ENCODE measurements at places on chromosomes 1 and 21. TPM values are rescaled to one million over a fixed set of nuclear protein-coding genes. Genes with fewer than 3 reads are reported as not detected.
A peak's percentile ranks its signal among the peaks of the same experiment; 100 is the strongest.

CD101 gene
- 0.82 TPM for total RNA-seq

COL11A1 gene
- total RNA-seq = 20.0 TPM

PTCH2 gene
- total RNA-seq = 0.82 TPM

KCNH1 gene
- 10.6 TPM for total RNA-seq

AIRE gene
- total RNA-seq = 0.41 TPM

FCMR gene
- total RNA-seq = under 0.01 TPM

RHD gene
- total RNA-seq = 0.41 TPM

NR0B2 gene
- total RNA-seq = not detected

- no peak for DNase-seq
Observed at GRCh38 chr1:228317411-228317828, 89.2 kb downstream of the TRIM11 start.

GRCh38 chr1:208240662-208241355, 3.4 kb downstream of the PLXNA2 start:
- DNase-seq = no peak

- DNase-seq = no peak
Observed at GRCh38 chr21:41865002-41865777, 14.0 kb downstream of the PRDM15 start.

- no peak for DNase-seq
Observed at GRCh38 chr1:244027491-244028145, 23.5 kb upstream of the ZBTB18 start.

DNA sequence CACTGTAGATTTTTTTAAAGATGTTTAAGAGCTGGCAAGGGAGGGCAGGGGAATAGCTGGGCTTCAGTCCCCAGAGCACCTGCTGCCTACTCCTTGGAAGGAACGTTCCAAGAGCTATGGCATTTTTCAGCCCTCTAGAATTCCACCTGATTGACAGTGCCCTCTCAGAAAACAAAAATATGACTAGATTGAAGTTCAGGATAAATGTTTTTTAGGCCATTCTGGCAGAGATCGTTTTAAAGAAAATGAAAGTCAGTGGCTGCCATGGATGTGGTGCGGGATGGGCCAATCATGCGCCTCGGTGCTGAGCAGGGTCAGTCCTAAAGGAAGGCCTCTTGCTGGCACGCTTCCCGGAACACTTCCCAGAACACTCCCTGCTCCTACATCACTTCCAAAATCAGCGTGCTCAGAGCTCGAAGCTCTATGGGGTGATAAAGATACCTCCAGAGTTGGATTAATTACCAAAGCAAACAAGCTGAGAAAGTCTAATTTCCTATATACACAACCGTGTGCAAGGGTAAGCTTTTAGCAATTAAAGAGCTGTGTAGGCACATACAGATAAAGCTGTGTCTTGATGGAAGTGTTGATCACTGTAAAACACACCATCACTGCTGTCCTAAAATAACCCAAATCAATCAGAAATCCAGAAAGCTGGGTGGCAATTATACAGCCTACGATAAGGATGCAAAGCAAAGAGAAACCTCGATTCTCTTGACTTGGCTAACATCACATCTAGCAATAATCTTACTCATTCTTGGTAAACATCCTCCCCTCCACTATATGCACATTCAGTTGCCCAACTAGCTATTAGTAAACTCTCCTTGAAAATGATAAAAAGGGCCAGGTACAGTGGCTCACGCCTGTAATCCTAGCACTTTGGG, 34.6 kb downstream of the TGFBR3 start:
- DNase-seq = no peak

DNA sequence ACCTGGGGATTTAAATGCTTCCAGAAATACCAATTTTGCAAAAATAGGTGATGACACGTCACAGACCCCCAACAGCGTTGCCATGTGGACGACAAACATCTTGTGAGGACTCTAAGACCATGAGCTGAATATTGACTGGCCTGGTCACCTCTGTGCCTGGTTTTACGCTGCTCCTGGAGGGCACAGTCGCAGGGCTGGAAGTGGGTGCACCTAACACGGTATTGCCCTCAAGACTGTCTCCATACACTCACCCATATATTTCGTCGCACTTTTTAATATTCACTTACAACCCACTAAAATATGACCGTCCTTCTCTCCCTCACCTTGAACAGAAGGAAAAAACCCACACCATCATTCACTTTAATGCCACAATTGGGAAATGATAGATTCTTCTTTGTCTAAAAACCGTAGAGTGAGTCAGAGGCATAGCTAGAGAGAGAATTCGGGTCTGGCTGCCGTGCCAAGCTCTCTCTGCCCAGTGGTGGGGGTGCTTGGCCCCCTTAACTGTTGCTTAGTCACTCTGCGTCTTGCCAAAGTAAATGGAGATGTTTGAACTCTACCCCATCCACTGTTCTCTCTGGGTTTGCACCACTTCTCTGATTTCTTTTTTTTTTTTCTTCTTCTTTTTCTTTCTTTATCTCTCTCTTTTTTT, 40.8 kb upstream of the UTS2 start:
- no peak for DNase-seq

GRCh38 chr1:55712148-55712547, 497.0 kb upstream of the USP24 start:
- DNase-seq = no peak

- DNase-seq = no peak
Observed at GRCh38 chr1:86703696-86704457, 499 bp upstream of the SH3GLB1 start.

GRCh38 chr1:55051621-55052020, 12.3 kb downstream of the PCSK9 start:
- no peak for DNase-seq

DNA sequence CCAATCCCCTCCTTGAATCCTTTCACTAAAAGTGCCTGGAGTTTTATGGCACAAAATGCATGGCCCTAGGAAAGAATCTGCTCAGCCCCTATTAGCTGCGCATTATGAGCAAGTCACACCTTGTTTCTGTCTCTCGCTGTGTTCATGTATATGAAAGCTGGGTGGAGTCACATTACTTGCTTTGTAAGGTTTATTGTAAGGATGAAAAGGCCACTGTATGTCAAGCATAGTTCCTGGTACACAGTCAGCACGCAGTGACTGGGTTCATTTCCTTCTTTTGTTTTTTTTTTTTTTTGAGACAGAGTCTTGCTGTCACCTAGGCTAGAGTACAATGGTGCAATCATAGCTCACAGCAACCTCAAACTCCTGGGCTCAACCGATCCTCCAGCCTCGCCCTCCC, 6.7 kb upstream of the SLC9A1 start:
- DNase-seq = no peak

- DNase-seq = no peak
Observed at GRCh38 chr1:244887281-244887680, 22.9 kb upstream of the HNRNPU start.

GRCh38 chr1:38053416-38054091, 7.0 kb upstream of the POU3F1 start:
- no peak for DNase-seq

- no peak for DNase-seq
Observed at GRCh38 chr1:116680752-116681151, 13.2 kb upstream of the IGSF3 start.

DNA sequence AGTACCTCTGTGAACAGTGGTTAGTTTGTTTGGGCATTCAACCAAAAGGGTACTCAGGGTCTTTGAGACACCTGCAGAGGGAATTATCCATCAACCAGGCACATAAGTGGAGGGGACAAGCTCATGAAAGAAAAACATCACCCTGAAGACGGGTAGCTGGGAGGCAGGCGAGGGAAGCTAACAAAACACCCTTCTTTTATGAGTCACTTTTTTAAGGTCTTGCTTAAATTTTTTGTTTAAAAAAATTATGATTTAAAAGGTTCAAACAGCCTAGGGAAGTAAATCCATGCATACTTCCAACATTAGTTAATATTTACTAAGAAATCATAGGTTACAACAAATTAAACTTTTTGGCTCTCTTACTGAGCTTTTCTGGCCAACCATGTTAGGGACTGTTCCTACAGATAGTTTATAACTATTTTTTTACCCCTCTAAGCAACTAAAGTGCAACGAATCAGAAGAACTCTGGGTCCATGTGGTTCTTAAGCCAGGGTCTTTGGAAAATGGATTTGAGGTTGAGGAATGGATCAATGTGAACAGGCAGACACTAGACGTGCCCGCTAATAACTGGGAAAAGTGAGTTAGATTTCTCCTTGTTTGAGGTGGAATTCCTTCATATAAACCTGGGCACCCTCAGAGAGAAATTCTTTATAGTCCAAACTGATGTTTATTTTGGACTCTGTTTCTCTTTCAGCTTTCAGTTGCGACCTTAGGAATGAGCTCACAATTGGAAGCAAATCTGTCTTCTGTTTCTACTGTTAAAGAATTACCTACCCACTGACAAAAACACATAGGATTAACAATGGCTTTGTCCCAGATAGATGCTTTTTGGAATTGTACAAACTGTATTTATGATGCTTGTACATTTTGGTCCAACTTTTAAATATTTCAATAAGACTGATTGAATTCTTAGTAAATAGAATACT, 123.0 kb downstream of the LYPLAL1 start:
- no peak for DNase-seq

- peak; percentile 32 for DNase-seq
Observed at GRCh38 chr1:230857077-230857476, 11.2 kb downstream of the C1orf198 start.

DNA sequence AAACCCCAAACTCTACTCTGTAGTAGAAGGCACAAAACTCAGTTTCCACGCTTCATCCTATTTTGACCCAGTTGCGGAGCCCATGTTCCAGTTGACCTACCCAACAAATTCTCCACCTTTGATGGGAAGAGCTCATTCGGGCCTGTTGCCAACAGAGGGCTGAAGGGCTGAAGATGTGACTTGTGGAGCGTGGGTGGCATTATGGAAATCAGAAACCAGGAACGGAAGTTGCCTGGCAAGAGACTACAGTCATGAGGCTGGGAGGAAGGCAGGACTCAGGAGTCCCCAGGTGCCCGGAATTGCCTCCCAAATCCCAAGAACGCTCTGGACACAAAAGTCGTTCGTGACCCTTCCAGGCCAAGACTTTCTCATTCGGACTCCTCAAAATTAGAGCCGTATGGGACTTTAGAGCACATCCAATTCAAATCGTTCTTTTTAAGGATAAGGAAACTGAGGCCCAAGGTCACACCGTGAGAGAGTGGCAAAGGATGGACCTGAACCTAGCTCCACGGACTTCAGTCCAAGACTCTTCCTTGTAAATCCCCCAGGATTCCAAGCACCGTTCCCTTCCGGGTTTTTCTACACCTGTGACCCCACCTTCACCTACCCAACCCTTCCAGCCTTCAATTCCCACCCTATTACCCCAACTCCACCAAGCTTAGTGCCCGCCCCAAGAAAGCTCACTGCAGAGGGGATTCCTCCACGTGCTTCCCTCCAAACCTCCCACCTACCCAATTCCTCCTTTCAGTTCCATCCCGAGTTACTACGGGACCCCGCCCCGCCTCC, 739 bp downstream of the SMG5 start:
- DNase-seq = no peak

DNA sequence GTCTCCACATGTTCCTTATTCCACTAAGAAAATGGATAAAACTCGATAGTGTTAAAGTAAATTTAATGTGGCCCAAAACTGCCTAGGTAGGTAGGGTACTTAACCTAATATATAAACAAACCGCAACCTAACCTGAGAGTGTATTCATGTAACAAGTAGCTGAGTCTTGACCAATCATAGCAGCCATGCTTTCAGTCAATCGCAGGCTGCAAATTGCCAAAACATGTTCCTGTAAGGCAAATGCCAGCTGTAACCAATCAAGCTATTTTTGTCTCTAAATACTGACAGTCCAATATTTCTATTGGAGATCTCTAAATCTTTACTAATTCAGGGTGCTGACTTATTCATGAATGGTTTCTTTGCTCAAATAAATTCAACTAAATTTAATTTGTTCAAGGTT, 3.1 kb upstream of the HMGCS2 start:
- DNase-seq = no peak

DNA sequence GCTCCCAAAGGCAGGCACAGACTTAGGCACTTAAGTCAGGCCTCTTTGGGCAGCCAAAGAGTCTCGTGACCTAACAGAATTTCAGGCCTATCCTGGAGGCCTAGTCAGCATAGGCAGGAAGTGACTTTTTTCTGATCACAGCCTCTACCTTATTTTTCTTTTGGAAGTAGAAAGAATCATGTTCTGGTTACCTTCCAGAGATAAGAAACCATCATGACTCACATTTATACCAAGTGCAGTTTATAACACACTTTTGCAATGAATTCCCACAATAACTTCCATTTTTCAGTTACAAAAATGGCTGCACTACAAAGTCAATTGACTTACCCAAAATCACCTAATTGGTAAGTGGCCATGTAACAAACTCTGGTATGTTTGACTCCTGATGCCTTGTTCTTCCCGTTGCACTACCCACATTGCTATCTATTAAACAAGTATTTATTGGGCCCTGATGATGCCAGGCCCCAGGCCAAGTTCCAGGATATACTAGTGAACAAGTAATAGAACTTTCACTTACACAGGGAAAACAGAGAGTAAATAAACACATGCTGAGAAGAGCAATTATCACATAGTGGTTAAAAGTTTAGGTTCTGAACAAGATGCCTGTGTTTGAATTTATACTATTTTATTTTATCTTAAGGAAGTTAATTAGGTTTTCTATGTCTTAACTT, 74.3 kb downstream of the SH3GLB1 start:
- DNase-seq = no peak

DNA sequence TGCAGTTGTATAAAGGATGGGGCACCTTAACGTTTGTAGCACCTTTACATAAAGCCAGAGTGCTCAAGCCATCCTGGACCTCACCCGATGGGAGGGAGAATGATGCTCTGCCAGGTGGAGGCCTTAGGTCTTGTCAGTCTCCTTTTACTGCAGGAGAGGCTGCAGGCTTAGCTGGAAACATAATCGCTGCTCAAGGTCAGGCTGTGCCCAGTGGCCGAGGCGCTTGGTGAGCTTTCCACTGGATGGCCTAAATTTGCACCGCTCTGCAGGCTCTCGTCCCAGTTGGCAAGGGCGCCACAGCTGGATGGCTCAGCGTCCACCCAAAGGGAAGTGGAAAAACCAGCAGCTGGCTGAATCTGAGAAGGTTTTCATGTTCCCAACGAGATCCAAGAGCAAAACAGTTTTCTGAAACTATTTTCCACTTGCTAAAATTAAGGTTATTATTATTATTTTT, 438.9 kb downstream of the CAMTA1 start:
- DNase-seq = no peak

GRCh38 chr1:109985247-109986053, 885 bp downstream of the AHCYL1 start:
- no peak for DNase-seq

- no peak for DNase-seq
Observed at GRCh38 chr1:110053552-110054428, 16.7 kb downstream of the ALX3 start.

GRCh38 chr1:109657970-109658369, 2.1 kb downstream of the GSTM4 start:
- no peak for DNase-seq

- DNase-seq = no peak
Observed at GRCh38 chr1:203169770-203170520, 5.7 kb downstream of the MYBPH start.

DNA sequence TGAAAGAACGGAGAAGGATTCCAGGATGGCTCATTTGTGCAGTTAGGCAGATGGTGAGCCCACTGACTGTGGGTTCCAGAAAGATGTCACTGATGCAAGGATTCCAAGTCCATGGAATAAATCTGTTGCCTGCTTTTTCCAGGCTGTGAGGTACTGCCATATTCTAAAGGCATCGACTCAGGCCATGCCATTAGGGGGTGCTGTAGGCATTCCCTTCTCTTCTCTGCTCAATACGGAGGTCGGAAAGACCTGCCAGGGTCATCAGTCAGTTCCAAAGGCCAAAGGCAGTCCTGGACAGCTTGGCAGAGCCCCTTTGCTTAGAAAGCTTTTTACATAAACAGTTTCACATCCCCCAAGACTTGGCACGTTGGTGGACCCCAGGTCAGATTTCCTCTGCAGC, 31.7 kb upstream of the TMEM125 start:
- peak; percentile 44 for DNase-seq

GRCh38 chr21:32757804-32758203, 13.8 kb downstream of the PAXBP1 start:
- no peak for DNase-seq
